ENCODE measurements at places on chromosomes 7 and 10. TPM values are rescaled to one million over a fixed set of nuclear protein-coding genes. Genes with fewer than 3 reads are reported as not detected.

GRCh38 chr7:155913291-155913690 is 101.0 kb upstream of the SHH start:
- DNase-seq, result no peak

Gene CHAT
- polyA plus RNA-seq, result not detected

GRCh38 chr7:5625938-5626337 is 155.5 kb downstream of the RNF216 start:
- DNase-seq, result no peak

Gene CABCOCO1
- polyA plus RNA-seq, result 0.84 TPM

Gene SPDYE16
- polyA plus RNA-seq, result 0.71 TPM

Gene POLR2J2
- polyA plus RNA-seq, result 3.1 TPM

DNA sequence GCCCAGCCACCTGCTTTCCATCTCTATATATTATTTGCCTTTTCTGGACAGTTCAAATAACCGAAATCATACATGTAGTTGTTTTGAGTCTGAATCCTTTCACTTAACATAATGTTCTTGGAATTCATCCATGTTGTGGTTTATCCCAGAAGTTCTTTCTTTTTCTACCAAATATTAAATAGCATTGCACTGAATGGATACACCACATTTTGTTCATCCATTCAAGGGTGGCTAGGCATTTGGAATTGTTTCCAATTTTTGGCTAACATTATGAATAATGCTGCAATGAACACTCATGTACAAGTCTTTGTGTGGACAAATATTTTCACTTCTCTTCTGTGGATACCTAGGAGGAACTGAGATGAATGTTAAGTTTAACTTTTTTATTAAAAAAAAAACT is 18.0 kb downstream of the DNAJC1 start:
- no peak for DNase-seq

Gene COL28A1
- 0.29 TPM for polyA plus RNA-seq

- no peak for DNase-seq
Observed at GRCh38 chr7:140485500-140486265, 6.4 kb upstream of the MKRN1 start.

- no peak for DNase-seq
Observed at GRCh38 chr10:12334186-12334530, 15.2 kb upstream of the CAMK1D start.

GRCh38 chr10:74852381-74852780 is 26.0 kb downstream of the KAT6B start:
- no peak for DNase-seq

Gene GSAP
- 11.2 TPM for polyA plus RNA-seq

Gene POT1
- polyA plus RNA-seq, result 12.3 TPM

GRCh38 chr10:128854963-128855362 is 612.1 kb upstream of the MGMT start:
- DNase-seq, result peak; percentile 66

Gene FAM180A
- polyA plus RNA-seq, result 4.4 TPM

Gene TUBAL3
- not detected for polyA plus RNA-seq

Gene UNCX
- polyA plus RNA-seq, result not detected
